ENCODE measurements at places on chromosomes 2 and 18.

DNA sequence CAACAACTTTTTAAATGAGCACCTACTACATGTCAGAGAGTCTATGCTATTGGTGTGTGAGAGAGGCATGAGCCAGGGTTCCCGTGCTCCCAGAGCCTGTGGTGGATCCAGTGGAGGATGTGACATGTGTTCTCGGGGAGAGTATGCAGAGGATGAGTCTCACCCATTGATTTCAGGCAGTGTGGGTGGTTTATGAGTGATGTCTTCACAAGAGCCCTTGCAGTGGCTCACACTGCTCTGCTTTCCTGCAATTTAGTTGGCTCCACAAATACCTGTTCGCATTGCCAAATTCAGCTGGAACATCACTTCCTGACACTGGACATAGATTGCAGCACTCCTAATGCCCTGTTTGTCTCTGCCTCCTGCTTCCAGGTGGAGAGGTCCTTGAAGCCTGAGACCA is 243.6 kb upstream of the CXCR4 start:
- DNase-seq, result no peak

GRCh38 chr2:38875227-38875575 is 533 bp downstream of the DHX57 start:
- no peak for DNase-seq

DNA sequence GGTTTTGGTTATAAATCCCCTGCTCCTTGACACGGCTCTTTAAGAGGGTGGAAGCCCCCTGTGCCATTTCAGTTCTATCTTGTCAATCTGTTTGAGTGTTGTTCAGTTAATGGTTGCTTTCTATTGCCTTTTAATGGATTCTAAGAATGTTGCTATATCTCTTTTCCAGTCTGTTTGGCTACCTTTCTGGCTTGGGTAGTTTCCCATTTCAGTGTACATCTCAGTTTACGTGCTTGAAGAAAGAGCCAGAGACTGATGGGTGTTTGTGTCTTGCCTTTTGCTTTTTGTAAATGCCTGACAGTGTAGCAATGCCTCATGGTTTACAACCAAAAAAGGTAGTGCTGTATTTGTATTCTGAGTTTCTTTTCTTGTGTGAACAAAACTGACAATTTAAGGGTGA is 45.3 kb downstream of the SPATS2L start:
- DNase-seq, result no peak

- peak; percentile 43 for DNase-seq
These were observed 33.0 kb upstream of the MEP1B start for GRCh38 chr18:32156855-32157254.

DNA sequence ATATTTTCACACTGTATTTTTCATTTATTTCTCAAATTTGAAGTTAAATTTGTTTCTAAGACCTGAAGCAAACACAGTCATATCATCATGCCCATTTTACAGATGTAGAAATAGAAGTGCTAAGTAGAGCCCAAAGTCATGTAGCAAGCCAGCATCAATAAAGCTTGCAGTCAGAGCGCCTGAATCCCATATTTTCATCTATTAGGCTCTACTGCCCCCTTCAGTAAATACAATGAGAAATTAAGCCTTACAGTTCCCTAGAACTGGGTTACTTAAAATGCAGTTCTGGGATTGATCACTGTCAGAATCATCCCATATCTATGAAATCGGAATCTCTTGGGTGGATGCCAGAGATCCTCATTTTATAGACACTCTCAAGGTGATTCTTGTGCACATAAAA is 419.9 kb downstream of the TGIF1 start:
- peak; percentile 71 for DNase-seq

DNA sequence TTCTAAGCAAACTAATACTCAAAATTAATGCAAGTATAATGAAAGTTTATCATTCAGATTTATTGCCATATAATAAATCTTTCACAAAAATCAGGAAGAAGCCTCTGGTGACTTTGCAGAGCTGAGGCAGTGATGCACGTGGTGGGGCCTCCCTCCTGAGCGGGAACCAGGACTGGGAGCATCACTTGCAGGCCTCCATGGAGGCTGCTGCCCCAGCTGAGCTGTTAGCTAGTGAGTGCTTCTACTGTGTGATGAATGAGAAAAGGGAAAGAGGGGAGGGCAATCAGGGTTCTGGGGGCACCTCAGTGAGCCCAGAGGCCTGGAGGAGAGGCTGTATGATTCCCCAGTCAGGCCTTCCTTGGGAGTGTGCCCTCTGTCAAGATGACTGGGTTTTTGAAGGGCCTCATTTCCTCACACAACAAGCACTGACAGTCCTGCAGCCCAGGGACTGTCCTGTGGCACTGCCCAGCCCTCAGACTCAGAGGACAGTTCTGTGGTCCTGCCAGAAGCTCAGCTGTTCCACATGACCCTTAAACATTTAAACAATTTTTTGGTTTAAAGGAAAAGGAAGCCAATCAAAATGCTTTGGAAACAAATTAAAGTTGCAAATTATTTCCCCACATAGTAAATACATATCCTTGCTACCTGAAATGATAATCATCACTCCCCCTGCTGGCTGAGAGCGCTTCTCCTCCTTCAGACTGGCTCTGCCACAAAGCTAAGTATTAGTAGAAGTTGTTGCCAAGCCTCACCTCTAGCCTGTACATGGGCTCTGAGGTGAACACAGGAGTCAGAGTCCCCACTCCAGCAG is 90.9 kb upstream of the SMAD7 start:
- DNase-seq, result peak; percentile 57

DNA sequence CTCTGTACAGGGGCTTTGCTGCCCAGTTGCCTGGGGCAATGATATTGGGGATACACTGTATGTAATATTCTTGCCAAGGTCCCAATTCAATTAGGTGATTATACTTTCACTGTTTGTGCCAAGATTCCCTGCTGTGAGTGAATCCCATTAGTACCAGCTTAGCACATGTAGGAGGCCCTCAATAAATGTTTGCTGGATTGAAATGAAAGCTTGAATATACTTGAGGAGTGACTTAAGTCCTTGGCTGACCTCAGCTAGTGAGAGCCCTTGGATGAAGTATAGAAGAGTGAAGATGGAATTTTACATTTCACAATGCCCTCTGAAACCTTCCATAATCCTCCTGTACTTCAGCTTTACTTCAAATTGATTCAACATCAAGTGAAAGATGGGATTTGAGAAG is 102.9 kb downstream of the GATA6 start:
- no peak for DNase-seq

DNA sequence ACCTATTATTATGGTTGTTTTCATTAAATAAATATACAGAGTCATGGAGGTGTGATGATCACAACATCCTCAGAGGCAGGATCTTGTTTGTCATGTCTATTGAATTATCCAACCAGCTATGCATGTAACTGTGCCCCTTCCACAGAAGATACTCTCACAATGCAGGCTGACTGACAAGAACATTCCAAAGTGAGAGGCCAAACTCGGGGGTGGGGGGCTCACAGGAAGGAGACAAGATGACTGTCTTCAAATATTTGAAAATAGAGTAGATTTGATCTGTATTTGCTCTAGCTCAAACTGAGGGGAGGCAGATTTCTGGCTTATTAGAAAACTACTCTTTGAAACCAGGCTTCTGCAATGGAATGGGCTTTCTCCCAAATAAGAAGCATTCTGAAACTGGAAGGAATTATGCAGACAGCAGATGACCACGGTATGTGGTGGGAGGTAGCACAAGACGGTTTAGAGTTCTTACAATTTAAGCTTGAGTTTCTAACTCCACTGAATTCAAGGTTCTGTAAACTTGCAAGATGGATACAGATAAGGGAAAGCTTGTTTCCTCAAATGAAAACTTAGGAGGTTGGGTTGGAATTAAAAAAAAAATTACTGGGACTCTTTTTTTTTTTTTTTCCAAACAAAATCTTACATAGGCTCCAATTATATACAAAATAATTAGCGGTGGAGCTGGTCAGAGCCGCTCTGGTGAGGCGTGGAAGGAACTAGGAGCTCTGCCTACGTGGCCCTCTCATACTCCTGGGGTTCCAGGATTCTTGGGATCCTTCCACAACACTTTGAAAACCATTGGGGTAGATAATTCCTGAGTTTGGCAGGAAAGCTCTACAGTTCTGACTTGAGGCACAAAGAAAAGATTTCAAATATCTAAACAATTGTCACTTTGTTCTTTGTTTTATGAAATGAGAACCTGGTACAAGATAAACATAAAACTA is 79.3 kb downstream of the PLA2R1 start:
- DNase-seq, result peak; percentile 35

GRCh38 chr2:196099916-196100315 is 31.3 kb upstream of the DNAH7 start:
- DNase-seq, result peak; percentile 16

DNA sequence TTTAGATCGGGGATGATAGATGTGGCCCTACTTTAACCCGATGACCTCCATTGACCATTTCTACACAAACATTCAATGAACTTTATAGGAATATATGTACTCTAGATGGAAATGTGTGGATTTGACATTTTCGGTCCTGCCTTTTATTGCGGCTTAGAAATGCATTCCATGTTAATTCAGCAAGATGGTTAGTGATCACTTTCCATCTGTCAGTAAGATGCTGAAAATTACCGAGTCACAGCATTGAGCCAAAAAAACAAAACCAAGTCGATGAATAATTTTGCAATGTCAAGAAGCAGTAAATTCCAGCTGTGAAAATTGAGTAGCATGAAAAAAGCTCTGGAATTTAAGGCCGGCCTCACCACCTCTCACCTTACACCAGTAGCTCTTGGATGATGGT is 1642.6 kb upstream of the NXPH2 start:
- DNase-seq, result no peak

DNA sequence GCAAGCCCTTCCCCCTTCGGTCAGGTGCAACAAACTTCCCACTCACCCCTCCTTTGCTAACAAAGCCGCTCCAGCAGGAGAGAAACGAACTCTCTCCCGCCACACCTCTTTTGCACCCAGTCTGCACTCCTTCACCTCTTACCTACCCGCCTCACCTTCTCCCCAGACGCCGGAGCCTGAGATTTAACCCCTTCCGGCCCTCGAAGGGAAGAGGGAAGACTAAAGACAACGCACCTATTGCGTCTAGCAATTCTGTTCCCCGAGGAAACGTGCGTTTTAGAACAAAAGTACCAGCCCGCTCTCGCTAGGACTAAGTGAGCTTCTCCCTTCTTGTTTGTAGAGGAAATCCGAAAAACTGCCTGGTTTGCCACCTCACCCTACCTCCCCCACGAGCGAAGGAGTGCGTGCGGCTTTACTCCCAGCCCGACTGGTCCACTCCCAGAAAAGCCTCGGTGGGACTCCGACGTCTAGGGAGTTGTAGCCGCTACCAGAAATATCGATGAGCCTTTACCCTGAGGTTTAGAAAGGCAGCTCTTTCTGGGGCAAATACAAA is 441 bp upstream of the PEX13 start:
- DNase-seq, result peak; percentile 78

DNA sequence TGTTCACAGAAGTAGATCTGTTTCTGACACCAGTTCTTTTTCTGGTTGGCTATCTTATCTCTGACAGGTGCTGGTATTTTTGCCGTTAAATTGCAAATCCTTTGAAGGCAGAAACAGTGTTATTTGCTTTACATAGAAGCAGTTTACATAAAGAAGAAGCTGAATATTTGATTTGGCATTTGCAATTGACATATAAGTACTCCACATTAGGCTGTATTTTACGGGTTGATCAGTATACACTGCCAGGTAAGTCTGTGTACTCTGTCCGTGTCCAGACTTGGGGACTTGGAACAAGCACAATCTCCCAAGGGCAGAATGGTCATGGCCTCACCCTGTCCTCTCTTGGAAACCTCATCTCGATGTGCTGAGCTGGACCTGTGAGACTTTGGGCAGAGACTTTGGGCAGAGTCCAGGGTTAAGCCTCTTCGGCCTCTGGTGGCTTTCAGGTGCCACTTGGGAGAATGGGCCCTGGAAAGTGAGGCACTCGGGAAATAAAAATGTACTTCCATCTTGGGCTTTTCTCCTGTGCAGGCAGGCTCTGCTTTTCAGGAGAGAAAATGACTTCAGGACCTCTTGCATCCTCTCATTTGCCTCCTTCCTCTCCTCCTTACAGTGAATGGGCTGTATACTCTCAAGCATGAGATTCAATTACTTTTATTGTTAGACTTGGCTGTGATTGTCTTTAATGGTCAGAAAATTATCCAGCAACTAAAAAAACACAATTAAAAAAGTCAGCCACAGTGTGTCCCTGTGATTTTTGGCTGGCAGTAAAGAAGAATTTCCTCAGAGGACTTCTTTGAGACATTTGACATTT is 108.5 kb downstream of the RAPGEF4 start:
- DNase-seq, result no peak

- DNase-seq, result no peak
These were observed 602 bp upstream of the VWC2L start for GRCh38 chr2:214410128-214410775.

DNA sequence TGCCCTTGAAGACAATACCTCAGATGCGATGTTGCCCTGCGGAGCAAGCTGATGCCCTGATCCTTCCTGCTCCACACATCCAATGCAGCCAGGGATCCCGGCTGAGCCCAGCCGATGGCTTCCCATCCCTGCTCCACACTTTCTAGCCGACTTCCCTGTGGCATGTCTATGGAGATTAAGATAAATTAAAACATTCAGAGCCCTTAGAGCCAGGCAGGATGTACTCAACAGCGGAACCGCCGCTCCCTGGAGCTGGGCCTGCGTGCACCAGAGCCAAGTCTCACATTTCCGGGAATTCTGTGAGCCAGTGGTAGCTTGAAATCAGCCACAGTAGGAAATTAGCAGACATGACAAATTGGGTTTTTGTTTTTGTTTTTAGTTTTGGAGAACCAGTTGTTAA is 620.6 kb downstream of the GALR1 start:
- no peak for DNase-seq

DNA sequence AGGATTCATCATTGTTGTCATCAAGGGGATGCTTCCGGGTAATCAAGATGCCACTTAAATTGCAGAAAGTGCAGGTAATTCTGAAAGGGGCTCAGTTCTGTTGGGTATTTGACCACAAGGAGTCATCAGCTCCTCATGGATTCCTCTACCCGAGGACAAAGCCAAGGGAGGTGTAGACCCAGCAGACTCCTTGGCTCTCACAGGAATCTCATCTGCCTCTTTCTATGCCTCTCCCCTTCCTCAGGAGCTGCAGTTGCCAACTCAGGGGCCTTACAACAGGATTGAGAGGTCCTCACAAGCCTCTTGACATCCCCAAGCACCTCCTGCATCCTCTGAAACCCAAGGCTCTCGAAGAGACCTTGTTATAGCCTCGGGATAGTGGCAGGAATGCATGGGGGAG is 44.0 kb downstream of the ITGB6 start:
- DNase-seq, result no peak

DNA sequence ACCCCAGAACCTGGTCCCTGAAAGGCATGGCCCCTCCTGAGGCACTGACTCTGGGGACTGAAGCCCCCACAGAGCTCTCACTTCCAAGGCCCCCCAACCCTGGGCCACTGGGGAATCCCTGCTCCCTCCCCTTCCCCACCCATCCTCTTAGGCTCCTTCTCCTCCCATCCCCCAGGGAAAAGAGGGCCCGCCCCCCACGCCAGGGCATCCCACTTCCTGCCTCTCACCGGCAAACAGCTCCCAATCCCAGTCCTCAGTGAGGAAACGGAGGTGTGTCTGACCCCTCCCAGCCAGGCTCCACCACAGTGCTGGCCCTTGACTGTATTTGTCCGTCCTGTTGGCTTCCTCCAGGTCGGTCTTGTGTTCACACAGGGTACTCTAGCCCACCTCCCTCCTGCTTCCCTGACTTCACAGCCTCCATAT is 35.0 kb upstream of the PTMA start:
- DNase-seq, result no peak

- DNase-seq, result peak; percentile 65
These were observed 543 bp downstream of the HADHB start for GRCh38 chr2:26245231-26245732.

- no peak for DNase-seq
These were observed 72.3 kb downstream of the FAM228A start for GRCh38 chr2:24247164-24247563.

- no peak for DNase-seq
These were observed 5.8 kb downstream of the CAMKMT start for GRCh38 chr2:44367591-44367990.
